Type B pancreatic cell (in vitro differentiated cells): ENCODE measurements at places on chromosomes 12 and 14.

- DNase-seq: no peak
Measured at GRCh38 chr12:82047446-82047845, 288.3 kb upstream of the PPFIA2 start.

DNA sequence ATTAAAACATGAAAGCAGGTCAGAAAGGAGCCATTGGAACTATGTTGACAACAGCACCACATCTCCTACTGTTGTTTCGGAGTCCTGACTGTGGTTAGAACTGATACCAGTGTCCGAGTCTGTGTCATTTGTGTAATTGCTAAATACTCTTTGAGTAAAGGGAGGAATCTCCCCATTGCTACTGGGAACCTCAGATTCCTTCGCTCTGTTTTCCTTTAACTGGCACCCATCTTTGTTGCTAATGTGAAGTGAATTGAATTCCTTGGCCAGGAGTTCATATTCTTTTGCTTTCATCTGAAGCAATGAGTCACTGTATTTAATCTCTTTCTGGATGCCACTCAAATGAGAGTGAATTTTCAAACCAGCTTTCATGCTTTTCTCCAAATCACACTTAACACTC lies 31.5 kb downstream of the RASSF9 start:
- DNase-seq: no peak

- DNase-seq: no peak
Measured at GRCh38 chr12:6067152-6067916, 57.1 kb downstream of the VWF start.

- no peak for DNase-seq
Measured at GRCh38 chr12:106150555-106150954, 11.8 kb upstream of the NUAK1 start.

GRCh38 chr12:50166799-50167048 lies 445 bp downstream of the CERS5 start:
- DNase-seq: no peak

DNA sequence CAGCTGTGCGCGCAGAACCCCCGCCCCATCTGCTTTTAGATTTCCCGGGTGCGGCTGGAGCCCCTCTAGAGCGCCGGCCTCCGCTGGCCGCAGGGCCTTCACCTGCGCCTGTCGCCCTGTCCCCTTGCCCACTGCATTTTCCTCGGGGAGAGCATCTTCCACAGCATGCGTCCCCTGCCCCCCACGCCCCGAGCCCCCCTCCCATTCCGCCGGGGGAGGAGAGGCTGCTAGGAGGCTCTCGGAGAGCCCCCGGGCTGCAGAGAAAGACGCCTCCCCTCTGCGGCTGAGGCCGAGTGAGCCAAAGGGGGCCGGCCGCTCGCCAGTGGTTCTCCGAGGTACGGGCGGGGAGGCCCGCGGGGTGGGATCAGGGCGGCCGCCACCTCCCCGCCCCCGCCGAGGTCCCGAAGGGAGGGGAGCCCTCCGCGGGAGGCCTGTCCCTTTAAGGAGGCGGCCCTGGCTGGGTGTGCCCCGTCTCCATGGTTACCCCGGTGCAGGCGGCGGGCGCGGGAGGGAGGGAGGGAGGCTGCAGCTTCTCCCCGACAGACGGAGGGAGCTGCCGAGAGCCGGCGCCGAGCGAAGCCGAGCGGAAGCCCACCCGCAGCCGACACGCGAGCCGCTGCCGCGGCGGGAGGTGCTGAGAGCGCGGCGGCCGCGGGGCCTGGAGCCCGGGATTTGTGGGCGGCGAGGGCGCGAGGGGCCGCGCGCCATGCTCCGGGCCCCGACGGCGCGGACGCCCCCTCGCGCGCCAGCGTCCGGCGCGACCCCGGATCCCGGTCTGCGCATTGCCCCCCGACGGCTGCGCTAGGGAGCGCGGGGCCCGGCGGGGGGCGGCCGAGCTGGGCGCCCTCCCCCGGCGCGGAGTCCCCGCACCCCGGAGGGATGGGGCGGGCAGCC lies at the start of gene KCNH3:
KCNH3 (plus strand) TSS at position 521 of the 894 bp plus-strand sequence. CDS start 387 bp downstream, outside the sequence.
- DNase-seq: no peak

DNA sequence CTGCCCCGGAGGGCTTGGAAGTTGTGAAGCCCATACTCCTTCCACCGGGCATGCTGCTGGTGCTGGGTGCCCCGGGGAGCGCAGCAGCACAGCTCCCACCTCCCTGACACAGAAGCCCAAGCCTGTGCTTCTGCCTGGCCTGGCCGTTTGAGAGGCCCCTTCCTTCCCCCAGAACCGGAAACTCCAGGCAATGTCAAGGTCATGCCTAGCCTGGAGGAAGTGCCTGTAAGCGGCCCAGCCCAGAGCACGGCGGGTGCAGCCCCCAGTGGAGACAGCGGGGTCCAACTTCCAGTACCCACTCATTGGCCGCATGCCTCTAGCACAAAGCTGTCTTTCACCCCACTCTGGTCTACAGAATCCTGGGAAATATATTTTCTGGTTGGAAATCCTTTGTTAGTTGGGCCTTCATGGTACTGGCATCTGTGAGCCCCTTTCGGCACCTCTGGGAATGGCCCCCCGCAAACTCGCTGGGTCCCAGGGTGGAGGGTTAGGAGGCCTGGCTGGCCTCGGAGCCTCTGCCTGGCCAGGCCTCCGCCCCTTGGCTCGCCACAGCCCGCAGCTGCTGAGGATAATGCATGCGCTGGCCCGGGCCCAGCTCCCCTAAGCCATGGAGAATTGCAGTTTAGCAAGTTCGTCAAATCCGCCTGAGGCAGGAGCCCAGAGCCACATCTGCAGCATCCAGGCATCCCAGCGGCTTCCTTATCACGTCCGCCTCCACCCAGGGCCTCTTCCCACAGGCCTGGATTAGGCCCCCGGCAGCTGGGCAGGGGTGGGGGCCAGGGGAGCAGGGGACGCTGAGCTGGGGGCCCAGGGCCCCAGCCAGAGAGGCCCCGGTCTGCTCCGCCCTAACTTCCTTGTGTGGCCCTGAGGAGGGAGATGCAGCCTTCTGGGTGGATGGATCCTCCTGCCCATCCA lies 48.9 kb upstream of the DLK1 start:
- no peak for DNase-seq

DNA sequence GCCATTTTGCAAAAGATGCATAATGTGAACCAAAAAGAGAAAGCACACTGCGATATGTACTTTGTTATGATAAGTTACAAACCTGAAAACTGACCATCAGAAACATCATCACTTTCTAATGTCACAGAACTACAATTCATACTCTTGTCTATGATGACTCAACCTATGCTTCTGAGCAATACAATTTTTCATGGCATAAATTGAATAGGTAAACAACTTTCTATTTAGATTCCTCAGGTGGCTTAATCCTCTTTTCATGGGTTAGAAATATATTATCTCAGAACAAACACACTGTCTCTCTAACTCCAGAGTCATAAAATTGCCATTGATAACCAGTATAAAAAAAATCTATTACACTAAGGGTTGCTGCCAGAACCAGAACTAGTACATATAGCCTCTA lies 1715.0 kb upstream of the FLRT2 start:
- DNase-seq: no peak

- DNase-seq: no peak
Measured at GRCh38 chr12:89333564-89334252, 18.6 kb downstream of the DUSP6 start.
